ENCODE measurements at places on chromosomes 5 and 9. TPM values are rescaled to one million over a fixed set of nuclear protein-coding genes. Genes with fewer than 3 reads are reported as not detected.

DNA sequence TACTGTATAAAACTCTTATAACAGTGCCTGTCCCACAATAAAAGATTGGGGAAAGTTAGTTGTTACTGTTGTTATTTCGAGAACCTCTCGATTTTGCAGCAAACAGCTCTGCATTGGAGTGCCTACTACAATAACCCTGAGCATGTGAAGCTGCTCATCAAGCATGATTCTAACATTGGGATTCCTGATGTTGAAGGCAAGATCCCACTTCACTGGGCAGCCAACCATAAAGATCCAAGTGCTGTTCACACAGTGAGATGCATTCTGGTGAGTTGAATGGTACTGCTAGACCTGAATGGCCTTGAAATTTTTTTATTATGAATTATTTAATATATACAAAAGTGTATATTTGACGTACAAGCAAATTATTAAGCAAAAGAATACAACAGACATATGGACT is 123.2 kb downstream of the TEX10 start:
- H3K4me3 ChIP-seq = no peak overlapping the region
- no peak for DNase-seq
- H3K36me3 ChIP-seq = no peaks in the 10 kb centered on the region

- no peak overlapping the region for H3K4me3 ChIP-seq
- no peaks in the 10 kb centered on the region for H3K36me3 ChIP-seq
- no peaks in the 10 kb centered on the region for H3K27me3 ChIP-seq
- DNase-seq = no peak
- peaks cover 52% of the 10 kb centered on the region for H3K4me1 ChIP-seq
- H3K27ac ChIP-seq = peak overlapping the region; percentile 97
Measured at GRCh38 chr9:88653911-88654310, 118.9 kb downstream of the NXNL2 start.

OMD gene
- 0.36 TPM for total RNA-seq

PGM5 gene
- 0.36 TPM for total RNA-seq

SLC22A4 gene
- total RNA-seq = 3.8 TPM

All from osteoblast (primary cell).